ENCODE measurements at places on chromosomes 5 and 9.

- no peak for DNase-seq
These were observed 59.1 kb downstream of the GTF3C4 start for GRCh38 chr9:132729235-132729890.

- no peak for DNase-seq
These were observed 260.8 kb upstream of the PPP1R2B start for GRCh38 chr5:156589104-156589945.

GRCh38 chr5:175336781-175337180 lies 107.2 kb downstream of the DRD1 start:
- no peak for DNase-seq

GRCh38 chr5:175655411-175655810 lies 2.5 kb upstream of the HRH2 start:
- no peak for DNase-seq

- DNase-seq: no peak
These were observed 15.2 kb upstream of the SELENOP start for GRCh38 chr5:42826757-42827515.

GRCh38 chr5:52504584-52505240 lies 283.0 kb upstream of the ITGA1 start:
- DNase-seq: no peak

DNA sequence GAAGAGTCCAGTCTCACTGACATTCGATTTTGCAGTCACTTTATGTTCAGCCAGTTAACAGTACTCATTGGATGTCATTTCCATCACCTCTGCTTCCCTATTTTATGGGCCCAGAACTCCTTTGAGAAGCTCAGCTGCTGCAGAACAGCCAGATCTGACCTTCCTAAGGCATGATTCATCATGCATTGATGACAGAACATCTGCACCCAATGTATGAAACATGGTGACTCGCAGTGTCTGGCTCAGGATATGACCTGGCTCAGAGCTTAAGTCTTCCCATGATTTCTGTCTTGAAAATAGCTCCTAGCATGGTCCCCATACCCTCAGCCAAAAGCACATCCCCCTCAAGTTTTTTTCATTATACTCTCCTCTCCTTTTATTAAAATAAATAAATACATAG lies 92.6 kb upstream of the TRIM32 start:
- DNase-seq: no peak

DNA sequence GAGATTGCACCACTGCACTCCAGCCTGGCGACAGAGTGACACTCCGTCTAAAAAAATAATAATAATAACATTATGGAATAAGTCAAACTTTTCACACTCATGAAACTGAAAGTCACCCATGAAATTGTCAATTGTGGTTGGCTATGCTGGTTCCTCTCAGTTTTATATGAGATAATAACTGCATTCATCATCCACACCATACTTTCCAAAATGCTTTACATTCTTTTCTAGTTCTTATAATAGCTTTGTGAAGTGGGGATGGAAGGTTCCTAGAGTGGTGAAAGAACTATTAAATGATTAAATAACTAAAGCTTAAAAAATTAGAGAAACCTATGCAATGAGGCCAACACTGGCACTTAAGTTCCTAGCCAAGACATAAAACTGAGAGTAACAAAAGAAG lies 12.6 kb upstream of the ASPN start:
- no peak for DNase-seq

DNA sequence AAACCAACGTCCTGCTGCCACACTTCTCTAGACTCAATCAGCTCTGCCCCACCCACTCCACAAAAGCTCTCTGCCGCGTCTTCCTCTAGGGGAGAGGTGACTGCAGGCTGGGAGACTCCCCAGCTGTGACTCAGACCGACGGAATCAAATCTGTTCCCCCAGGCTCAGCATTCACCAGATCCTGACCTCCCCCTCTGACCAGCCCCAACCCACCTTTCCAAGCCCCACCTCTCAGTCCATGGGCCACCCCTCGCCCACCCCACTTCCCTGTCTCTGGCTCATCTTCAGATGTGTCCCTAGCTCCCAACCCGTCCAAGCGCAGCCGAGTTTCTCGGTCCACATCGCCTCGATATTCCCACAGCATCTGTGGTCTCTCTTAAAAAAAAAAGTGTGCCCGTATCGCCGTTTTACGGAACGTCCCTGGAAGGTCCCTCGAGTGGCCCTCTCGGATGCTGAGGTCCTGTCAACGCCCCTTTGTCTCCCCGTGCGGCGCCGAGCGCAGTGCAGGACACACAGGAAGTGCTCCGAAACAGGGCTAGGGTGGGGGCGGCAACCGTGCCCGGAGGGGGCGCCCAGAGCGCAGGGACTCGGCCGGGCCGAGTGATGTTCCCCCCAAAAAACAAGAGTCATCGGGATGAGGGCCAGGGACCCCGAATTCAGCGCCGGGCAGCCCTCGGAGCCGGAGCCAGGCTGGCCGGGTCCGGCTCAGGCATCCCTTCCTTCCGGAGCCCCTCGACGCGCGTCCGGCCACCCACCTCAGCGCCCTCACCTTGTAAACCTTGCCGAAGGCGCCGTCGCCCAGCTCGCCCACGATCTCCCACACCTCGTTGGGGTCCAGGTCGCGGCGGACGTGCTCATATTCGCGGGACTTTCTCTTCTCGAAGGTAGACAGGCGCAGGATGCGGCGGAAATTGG lies 649 bp downstream of the STK10 start:
- DNase-seq: no peak

DNA sequence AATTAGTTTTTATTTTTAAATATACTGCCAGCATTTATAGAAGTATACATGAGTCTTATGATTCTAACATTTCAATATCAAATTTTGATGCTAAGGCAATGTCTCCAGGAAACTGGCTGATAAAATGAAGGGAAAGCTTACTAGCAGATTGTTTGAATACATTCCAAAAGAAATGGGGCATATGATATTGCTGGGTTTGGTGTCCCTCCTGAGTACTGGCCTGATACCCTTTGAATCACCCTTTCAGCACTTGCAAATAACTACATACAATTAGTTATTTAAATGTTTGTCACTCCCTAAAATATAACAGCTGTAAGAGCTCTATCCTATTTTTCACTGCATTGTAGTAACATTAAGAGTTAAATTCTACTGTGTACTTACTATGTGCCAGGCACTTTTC lies 360.8 kb downstream of the HCN1 start:
- no peak for DNase-seq

GRCh38 chr5:154071799-154072413 lies 33.1 kb downstream of the MFAP3 start:
- DNase-seq: no peak

DNA sequence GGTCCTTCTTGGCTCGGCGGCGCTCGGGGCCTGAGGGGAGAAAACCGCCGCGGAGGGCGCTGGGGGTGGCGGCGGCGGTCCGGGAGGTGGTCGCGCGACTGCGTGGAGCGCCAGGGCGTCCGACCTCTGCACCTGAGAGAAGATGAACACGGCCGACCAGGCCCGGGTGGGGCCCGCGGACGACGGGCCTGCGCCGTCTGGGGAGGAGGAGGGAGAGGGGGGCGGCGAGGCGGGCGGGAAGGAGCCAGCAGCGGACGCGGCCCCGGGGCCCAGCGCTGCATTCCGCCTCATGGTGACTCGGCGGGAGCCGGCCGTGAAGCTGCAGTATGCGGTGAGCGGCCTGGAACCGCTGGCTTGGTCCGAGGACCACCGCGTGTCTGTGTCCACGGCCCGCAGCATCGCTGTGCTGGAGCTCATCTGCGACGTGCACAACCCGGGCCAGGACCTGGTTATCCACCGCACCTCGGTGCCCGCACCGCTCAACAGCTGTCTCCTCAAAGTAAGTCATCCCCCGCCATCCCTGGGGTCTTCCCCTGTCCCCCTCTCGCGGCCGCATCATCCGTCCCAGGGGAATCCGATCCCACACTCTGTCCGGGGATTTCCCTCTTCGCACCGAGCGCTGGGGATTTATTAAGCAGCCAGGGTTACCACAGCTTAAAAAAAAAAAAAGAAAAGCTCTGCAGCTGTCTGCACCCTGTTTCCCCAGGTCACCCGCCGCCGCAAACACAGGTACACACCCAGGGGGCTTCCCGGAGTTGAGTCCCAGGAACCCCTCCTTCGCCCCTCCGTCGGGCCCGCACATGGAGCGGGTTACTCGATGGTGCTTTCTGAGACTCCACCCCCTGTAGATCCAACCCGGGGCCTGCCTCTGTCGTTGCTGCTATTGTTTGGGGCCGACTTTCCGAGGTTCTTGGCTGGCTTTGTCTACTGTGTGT lies at the start of gene GTF3C4:
TSS of gene GTF3C4 (plus strand) at position 8 of the 935 bp plus-strand sequence. CDS start at position 143, 135 bp downstream.
- peak; percentile 5 for DNase-seq

DNA sequence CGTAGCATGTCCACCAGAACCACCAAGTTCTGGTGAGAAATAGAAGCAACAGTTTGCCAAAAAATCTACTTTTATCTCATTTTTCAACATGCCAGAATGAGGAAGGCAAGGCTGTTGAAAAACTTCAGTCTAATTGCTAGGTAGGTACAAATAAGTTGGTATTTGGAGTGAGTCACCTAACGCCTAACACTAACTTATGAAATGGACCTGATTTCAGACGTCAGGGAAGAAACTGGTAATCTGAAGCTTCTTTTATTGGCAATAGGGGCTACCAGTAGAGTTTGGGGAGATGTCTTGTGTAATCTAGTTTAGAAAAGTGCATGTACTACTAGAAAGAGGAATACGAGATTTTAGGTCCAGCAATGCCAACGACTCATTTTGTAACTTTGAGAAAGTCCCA lies 4.4 kb upstream of the PDE6A start:
- DNase-seq: no peak

DNA sequence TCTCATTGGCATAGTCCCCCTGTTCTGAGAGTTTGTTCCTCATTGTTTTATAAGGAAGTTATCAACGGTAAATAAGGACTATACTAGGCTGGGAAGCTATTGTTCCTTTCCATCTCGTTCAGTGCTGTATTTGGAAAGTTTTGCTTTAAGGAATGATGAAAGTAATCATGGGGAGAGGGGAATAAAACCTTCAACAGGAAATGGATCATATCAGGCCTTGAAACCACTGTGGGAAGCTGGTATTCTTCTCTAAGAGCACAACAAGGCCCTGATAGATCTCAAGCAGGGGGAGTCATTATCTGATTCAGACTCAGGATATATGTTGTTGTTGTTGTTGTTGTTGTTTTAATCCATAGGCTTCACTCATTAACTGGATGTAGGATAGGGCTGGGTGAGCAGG lies 474.5 kb downstream of the ENC1 start:
- no peak for DNase-seq

- DNase-seq: no peak
These were observed 9.0 kb downstream of the TLX3 start for GRCh38 chr5:171318026-171318425.

- no peak for DNase-seq
These were observed 205.6 kb downstream of the TAF11L14 start for GRCh38 chr5:17839848-17840247.

DNA sequence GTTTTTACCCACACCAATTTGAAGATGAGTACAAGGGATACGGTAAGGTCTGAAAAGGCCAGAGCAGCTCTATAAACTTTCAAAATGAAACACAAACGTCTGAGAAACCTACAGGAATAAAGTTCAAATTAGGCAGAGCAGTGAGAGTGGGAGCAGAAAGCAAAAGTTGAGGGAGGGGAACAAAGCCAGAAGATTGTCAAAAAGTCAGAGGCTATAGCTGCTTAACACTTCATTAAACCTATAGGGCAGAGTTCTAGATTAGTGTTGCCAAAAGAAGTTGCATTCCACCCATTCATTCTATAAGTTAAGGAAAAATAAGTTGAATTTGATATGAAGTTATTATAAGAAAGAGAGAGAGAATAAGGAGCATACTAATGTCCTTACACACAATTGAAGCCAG lies 309.6 kb upstream of the CD180 start:
- no peak for DNase-seq

DNA sequence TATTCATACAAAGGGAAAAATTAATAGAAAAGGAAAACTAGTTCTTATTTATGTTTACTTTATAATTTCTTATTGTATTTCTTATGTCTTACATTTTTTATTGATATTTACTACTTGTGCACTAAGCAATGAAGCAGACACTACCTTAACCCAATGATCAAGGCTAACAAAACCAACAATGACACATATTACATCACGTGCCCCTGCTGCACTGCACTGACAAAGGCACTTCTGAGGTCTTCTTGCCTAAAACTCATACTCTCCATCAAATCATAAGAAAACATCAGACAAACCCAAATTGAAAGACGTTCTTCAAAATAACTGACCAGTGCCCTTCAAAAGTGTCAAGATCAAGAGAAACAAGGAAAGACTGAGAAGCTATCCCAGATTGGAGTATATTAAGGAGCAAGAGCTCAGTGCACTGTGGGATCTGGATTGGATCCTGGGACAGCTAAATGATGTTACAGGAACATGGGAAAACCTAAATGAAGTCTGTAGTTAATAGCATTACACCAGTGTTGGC lies 230.9 kb downstream of the AUH start:
- no peak for DNase-seq

GRCh38 chr5:135608361-135608760 lies 29.6 kb upstream of the CXCL14 start:
- no peak for DNase-seq

- no peak for DNase-seq
These were observed 908.6 kb upstream of the EDIL3 start for GRCh38 chr5:85293145-85293785.
